ENCODE measurements at places on chromosomes 1 and 21.
A peak's percentile ranks its signal among the peaks of the same experiment; 100 is the strongest.

DNA sequence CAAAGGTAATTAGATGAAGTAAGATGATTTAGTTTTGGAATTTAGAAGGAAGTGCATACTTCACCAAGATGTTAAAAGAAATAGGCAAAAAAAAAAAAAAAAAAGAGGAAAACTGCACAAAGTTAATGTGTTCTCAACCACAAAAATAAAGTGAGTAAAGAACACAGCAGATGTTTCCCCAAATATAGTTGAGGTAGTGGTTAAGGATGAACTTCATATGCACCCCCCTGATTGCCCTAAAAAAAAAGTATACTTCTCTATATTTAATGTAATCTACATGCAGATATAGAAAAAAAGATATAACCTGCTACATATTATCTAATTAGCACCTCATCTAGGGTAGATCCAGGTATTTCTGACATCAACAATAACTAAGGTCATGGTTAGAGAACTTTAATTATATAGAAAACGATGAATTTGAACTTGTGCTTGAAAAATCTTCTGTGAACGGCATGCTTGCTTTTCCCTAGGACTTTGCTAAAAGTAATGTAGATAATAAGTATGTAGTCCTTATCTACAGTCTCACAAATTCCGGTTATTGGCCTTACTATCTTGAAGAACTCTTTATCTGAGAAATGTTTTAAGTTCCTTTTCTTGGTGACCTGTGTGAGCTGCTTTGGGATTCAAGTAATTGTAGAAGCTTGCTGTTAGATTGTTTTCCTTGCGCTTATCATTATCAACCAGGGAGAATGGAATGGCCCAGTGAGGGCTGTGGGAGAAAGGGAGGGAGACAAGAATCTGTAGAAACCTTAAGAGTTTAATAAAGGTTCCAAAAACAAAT, 70.1 kb upstream of the LRRC7 start:
- DNase-seq: no peak

DNA sequence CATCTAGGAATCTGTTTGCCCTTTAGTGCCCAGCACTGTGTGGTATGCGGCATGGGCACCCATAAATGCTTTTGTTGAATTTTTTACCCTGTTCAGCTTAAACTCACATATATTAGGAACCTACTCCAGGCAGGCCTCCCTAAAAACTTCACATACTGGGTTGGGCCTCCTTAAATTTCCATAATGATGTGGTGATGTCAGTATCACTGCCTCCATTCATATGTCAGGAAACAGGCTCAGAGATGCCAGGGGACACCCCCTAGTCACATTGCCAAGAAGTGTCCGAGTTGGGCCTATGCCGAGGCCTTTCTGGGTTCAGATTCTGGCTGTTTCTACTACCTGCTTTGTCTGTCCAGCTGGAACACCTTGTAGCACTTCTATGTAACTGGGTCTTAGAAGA, 55.7 kb upstream of the RUNX3 start:
- no peak for DNase-seq

- no peak for DNase-seq
Measured at GRCh38 chr1:54857746-54858561, 29.0 kb downstream of the DHCR24 start.

DNA sequence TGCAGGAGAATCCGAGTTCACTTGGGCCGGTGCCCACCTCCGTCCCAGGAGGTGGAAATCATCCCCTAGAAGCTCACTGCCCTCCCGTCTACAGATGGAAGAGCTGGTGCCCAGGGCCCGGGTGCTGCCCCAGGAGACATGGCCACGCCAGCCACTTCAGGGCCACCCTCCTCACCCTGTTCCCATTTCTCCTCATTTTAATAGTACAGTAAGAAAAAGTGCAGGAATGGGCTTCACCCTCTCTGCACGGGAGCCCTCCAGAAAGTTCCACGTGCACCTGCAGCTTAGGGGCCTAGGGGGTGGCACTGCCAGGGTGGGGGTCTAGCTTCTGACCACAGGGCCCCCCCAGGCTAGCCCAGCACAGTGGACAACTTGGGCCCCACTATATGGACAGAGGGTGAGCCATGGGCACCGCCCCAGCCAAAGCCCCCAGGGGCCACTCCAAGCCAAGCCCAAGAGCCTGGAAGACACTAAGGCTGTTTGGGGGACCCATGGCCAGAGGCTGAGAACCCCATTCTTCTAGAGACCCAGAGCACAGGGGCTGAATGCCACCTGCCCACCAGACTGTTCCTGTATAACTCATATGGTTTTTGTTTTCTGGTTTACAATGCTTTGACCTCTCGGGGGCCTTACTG, 3.4 kb upstream of the FTCD start:
- no peak for DNase-seq

- DNase-seq: no peak
Measured at GRCh38 chr1:62800281-62800680, 16.3 kb downstream of the ATG4C start.

- DNase-seq: no peak
Measured at GRCh38 chr1:192158181-192158580, at the start of gene RGS18. TSS of gene RGS18 (plus strand) at chr1:192158462. CDS start at chr1:192158638, 176 bp downstream.

DNA sequence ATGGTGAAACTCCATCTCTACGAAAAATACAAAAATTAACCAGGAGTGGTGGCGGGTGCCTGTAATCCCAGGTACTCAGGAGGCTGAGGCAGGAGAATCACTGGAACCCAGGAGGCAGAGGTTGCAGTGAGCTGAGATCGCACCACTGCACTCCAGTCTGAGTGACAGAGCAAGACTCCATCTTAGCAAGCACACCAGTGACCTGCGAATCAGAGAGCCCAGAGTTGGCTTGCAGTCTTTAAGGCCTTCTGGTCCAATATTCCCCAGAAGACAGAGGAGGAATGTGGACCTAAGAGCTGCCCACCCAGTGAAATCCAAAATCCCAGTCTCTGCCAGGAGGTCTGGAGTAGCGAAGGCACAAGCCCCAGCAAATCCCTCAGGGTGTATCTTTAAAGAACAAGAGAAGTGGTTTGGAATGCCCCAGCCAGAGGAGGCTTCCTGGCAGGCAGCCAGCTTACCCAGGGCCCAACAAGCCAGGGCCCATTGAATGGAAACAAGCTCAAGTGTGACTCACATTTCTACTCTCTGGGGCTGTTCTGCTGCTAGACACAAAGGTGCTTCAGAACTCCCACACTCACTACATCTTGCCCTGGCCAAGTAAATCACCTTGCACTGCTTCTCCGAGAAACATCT, 23.9 kb downstream of the GPR161 start:
- DNase-seq: peak; percentile 70

GRCh38 chr1:111099289-111099688, 40.6 kb downstream of the DRAM2 start:
- DNase-seq: no peak

- DNase-seq: no peak
Measured at GRCh38 chr1:87451229-87451920, 122.7 kb downstream of the LMO4 start.

DNA sequence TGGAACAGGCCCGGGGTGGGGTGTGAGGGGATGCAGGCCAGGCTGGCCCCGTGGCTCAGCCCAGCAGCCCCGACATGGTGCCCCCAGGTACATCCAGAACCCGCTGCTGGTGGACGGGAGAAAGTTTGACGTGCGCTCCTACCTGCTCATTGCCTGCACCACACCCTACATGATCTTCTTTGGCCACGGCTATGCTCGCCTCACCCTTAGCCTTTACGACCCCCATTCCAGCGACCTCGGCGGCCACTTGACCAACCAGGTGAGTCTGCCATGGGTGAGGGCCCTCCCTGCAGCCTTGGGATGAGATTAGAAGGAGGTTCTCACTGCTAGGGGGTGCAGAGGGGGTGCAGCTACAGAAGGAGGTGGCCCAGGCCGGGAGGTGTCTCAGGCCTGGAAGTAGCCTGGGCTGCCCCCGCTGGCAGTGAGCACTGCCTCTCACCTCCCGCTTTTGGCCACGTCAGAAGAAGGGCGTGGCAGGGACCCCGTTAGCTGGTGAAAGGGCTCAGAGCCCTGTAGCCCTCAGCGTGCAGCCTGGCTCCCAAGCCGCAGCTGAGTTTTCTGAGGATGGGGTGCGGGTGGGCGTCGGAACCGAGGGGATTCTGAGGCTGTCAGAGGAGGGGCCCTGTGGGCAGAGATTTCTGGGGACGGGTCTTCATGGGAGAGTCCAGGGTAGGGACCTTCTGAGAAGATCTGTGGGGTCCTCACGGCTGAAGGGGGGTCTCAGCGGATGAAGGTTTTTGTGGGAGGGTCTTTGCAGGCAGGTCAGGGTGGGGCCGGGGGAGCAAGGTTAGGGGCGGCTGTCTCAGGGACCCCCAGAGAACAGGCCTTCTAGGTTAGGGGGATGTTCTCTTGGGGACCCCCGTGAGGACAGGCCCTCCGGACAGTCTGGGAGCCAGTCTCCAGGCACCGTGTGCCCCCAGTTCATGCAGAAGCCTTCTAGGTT, 10.4 kb downstream of the TTLL10 start:
- no peak for DNase-seq

DNA sequence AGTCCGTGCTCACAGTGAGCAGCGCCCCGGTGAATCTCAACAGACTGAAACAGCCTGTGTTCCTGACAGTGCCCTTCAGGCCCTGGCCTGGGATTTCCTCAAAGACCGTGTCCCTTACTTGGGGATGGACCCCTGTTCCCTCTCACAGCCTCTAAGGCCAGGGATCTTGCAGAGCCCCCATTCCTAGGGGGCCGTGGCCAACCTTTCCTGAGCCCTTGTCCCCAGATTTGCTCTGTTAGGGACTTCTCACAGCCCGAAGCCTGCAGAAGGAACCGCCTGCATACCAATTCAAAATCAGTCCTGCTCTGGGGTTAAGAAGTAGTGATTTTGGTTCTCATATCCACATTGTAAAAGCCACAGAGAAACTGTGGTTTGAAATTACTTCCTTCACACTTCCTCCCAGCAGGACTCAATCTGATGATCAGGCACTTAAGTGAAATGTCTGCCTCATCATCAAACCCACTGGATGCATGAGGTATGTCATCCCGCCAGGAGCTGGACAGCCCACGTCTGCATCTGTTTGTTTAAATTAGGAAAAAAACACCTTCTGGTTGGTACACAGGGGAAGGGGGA, 14.9 kb downstream of the ABCA4 start:
- no peak for DNase-seq

GRCh38 chr1:157831968-157832626, 9.5 kb downstream of the CD5L start:
- DNase-seq: no peak

GRCh38 chr1:27562021-27562420, 41.9 kb downstream of the AHDC1 start:
- DNase-seq: no peak

DNA sequence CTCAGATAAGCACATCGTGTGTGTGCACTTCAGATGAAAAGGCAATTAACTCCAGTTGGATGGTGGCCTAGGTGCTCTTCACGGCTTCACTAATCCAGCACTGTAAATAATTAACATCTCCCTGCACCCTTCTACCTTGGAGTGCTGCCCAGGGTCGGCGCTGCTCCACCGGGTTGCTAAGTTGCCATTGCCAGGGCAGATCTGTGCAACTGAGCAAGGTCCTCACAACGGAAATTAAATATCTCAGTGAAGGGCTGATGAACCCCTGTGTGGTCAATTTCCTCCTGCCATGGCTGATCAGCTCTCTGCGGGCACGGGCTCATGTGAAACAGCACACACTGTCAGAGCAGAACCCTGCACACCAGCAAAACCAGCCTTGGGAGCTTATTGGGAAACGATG, 63.2 kb downstream of the SYDE2 start:
- DNase-seq: peak; percentile 76

- DNase-seq: no peak
Measured at GRCh38 chr21:33640697-33641351, 717 bp downstream of the CRYZL1 start.

GRCh38 chr1:153805042-153805745, 30.0 kb downstream of the SLC27A3 start:
- no peak for DNase-seq

Data from NCI-H510A (cell line).